ENCODE measurements at places on chromosomes 11 and 22.
A peak's percentile ranks its signal among the peaks of the same experiment; 100 is the strongest.

DNA sequence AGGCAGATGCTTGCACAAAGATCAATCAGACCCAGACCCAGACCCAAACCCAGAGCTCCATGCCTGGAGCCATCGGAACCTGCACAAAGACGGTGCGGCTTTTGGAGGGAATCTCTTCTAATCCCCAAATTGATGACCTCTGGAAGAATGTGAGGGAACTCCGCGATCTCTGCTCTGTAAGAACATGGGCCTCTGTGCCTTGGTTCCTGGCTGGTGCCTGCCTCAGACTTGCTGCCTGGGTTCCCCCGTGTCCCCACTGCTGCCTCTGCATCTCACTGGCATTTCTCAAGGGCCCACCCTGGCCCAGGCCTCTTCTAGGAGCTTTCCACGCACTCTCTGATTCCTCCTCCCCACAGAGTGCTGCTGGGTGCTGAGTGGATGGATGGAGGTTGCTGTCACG, 1044.4 kb downstream of the TBC1D22A start:
- DNase-seq, result no peak

GRCh38 chr11:56624661-56625110, 10.0 kb upstream of the OR5M1 start:
- peak; percentile 57 for DNase-seq

DNA sequence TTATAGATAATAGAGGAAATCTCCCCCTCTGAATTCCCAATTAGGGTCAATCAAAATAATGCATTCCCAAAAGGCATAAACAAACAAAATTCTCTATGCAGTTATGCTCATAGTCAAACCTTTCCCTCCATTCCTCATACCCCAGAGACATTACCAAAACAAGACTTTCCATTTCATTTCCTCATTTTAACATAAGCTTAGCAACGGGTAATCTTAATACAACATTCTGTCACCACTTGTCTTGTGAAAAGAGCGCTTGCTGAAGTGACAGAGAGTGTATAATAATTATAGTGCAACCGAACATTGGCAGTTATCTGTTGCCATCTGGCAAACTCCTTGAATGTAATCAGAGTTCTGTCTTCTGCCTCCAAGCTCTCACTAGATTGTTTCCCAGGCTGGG, 1.2 kb upstream of the SLN start:
- no peak for DNase-seq

GRCh38 chr22:36373258-36373579, 14.5 kb downstream of the MYH9 start:
- DNase-seq, result no peak

DNA sequence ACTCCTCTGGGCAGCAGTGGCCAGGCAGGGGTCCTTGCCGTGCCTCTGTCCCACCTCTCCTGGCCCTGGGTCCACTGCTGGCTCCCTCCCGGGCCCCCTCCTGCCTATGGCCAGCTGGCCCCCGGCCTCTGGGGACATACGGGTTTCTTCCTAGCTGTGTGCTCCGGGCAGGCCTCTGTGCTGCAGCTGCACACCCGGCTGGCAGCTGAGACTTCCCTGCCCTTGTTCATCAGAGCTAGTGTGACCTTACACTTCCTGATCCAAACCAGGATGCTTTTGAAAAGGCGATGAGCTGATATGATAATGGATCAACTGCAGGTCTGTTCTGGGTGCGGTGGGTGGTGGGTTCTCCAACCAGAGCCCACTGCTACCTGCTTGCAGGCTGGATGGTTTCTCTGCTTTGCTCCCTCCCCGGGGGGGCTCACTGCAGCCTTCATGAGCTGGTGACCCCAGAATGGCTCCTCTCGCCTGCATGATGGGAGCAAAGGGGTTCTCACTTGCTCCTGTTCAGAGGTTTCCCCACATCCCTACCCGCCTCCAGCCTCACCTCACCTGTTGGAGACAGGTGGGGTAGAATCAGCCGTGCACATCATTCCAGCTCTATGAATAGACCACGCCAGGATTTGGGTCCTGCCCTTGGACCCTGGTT, 13.3 kb downstream of the B3GAT1 start:
- no peak for DNase-seq

- DNase-seq, result peak; percentile 72
Measured at GRCh38 chr11:8989453-8989852, 14.3 kb downstream of the NRIP3 start.

DNA sequence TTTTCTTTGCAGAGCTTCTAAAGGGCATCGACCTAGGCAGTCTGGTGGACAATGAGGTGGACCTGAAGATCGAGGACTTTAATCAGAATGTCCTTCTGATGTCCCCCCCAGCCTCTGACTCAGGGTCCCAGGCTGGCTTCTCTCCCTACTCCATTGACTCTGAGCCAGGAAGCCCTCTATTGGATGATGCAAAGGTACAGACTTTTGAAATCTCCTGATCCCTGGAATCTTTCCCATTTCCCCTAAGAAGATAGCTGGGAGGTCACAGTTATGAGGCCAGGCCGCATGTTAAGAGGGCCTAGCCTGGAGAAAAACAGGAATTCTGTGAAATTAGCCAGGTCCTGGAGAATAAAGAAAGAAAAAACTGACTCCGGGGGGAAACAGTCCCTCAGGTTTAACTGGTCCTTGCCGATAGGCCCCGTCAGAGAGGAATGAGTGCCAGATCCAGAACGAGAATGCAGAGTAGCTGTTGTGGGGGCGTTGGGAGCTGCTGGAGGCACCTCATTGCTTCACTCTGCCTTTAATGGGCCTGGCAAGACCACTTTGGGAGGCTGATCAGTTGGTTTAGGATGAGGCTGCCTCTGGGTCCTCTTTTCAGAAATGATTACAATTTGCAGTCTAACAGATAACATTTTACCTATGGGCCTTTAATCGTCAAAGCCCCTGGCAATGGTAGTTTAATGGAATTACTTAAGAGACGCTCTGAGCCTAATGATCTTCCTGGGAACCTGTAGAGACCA, 39.2 kb downstream of the SHISA8 start:
- no peak for DNase-seq

- no peak for DNase-seq
Measured at GRCh38 chr11:102516179-102516578, 14.4 kb downstream of the MMP7 start.

GRCh38 chr11:49995565-49995964, 13.2 kb upstream of the OR4C12 start:
- no peak for DNase-seq

GRCh38 chr11:7637447-7638157, 35.7 kb downstream of the CYB5R2 start:
- peak; percentile 91 for DNase-seq

DNA sequence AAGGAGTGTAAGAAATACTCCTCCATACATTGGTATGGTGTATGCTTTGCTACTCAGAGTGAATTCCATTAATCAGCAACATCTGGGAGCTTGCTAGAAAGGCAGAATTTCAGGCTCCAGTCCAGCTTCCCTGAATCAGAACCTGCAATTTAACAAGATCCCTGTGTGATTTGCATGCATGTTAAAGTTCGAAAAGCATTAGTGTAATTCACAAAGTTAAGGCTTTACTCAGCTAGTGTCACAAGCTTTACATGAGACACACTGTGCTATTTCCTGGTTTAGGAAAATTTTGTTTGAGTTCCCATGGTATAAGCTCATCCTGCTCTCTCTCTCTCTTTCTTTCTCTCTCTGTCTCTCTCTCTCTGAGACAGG, 37.0 kb upstream of the HEPHL1 start:
- no peak for DNase-seq

GRCh38 chr11:65981101-65981740, 19.7 kb downstream of the SART1 start:
- no peak for DNase-seq

- DNase-seq, result no peak
Measured at GRCh38 chr11:63866211-63866610, 27.3 kb downstream of the MARK2 start.

GRCh38 chr11:1619449-1619848, 2.5 kb downstream of the KRTAP5-4 start:
- DNase-seq, result no peak

DNA sequence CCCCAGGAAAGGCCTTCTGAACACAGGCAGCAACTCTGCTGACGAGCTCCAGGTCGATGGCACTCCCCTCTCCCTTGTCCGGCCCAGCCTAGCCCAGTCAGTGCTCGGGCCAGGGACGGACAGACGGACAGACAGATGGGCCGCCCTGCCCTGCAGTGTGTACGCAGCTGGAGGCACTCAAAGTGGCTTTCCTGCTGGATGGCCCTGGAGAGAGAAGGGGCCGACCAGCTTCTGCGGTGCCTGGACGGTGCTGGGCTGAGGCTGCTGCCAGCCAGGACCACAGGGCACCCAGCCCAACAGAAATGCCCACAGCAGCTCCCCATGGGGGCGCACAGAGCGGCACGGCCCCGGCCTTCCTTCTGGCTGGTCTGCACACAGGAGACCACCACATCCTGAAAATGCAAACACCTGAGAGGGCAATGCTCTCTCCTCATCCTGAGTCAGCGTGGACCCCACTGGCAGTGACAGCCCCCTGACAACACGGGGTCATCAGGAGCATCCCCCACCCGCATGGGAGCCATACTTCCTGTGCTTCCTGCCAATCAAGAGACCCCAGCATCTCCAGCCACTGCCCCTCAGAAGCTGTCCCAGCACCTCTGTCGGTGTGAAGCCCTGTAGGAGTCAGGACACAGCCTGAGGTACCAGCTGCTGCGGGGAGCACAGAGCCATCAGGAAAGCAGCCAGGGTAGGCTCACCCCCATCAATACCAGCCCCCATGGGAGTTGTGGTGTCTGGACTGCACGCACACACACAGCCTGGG, 692 bp upstream of the MOB2 start:
- no peak for DNase-seq

DNA sequence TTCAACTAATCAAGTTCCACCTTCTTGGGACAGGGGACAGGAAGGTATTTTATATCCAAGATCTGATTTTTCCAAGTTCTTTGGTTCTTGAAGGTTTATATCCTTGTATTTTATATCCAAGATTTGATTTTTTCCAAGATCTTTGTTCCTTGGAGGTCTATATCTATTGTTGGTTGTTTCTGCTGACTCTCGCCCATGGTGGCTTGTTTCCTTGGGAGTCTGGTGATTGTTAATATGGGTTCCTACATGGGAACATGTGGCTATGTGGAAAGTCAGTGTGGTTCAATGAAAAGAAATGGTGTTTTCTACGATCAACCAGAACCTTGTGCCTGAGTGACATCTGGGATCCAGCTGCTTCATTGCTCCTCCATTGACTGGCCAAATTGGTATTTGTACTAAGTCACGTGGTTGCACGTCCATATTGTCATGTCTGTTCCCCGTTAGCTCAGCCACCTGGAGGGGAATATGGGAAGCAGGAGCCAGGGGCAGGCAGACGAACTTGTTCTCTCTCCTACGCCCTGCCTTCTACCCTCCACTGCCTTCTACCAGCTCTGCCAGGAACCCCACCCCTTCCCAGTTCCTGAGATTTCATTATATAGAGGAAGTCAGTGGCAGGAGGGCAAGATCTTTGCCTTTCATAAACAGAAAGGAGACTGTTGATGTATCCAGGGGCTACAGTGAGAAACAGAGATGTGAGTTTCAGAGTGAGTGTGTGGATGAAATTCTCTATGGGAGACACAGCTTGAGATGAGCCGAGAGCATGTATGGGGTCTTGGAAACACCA, 11.1 kb upstream of the CSF2RB start:
- DNase-seq, result no peak

DNA sequence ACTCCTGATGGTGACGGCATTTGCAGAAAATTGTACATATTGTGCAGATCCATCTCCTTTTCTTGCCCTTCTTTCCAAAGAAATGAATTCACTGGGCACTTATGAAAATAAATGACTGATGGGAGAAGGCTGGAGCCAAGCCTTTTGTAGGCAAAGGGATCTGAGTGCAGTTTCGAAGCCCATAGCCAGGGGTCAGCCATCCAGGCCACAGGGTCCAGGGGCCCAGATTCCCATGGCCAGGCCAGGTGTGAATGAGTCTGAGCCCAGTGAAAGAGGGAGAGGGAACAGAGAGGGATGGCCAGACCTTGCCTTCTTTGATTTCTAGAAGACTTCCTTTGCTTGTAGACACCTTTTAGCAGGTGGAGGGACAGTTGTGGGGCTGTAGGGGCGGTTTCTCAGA, 209.1 kb downstream of the KIRREL3 start:
- no peak for DNase-seq

- no peak for DNase-seq
Measured at GRCh38 chr11:58027341-58027740, 3.4 kb upstream of the OR6Q1 start.

GRCh38 chr22:45398214-45398613, 15.2 kb downstream of the SMC1B start:
- no peak for DNase-seq

DNA sequence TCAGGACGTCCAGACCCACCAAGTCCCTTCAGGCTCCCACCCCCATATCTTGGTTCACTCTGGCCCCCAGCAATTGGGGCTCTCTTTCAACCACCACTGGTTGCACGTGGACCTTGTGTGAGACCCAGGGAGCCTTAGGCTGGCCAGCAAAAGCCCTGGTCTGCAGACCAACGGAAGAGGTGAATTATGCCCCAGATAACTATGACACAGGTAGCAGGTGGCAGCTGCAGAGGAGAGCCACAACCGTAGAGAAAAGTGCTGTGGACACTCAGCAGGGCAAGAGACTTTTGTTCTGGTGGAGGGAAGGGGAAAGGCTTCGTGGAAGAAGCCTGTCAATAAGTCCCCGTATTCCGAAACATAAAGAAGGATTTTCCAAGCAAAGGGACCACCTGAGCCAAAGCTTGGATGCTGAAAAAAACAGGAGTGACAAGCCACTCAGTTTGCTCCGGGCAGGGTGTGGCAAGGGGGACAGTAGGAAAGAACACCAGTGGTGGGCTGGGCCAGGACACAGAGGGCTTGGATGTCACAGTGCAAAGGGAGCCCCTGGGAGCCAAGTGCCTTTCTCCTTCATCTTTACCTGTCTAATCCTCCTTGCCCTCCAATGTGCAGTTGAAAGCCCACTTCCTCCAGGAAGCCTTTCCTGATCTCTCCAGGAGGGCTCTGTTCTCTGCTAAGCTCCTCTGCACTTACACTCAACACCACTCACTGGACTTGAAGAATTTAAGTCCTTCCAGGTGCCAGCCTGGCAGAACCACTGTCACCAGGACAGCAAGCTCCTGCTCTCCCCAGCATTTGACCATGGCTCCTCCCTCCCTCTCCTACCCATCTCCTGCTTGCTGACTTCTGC, 264.7 kb downstream of the BUD13 start:
- DNase-seq, result no peak

DNA sequence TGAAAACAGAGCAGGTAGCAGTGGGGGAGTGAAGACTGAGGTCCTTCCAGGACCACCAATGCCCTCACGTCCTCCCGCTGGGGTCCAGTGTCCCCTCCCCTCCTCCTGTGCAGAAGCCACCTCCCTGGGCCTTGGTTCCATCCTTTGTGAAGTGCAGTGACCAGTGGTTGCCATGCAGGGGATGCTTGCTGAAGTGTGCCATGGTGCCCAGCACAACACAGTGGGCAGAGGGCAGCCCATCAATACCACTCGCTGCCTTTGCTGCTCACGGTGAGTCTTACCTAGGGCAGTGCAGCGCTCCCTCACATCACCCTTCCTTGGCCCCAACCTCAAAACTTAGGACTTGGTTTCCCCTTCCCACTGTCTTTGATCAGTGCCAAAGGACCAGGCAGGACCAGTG, 12.9 kb downstream of the MYEOV start:
- no peak for DNase-seq

DNA sequence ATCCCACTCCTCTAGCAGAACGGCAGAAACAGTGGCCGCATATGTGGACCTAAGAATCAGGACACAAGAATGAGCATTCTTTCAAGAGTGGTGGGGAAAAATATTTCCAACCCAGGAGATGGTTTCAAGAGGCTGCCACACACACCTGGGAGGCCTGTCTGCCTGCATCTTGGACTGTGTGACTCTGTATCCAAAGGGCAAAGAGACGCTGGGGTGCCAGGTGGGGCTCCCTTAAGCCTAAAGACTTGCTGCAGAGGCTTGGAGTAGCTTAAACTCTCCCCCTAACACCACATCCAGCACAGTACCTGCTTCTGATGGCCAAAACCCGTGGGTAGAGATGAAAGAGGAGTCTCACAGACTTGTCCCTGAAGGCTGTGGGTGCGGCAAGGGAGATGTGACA, 3.5 kb downstream of the CXCR5 start:
- no peak for DNase-seq
